ENCODE measurements at places on chromosomes 6 and 20. TPM values are rescaled to one million over a fixed set of nuclear protein-coding genes. Genes with fewer than 3 reads are reported as not detected.

DNA sequence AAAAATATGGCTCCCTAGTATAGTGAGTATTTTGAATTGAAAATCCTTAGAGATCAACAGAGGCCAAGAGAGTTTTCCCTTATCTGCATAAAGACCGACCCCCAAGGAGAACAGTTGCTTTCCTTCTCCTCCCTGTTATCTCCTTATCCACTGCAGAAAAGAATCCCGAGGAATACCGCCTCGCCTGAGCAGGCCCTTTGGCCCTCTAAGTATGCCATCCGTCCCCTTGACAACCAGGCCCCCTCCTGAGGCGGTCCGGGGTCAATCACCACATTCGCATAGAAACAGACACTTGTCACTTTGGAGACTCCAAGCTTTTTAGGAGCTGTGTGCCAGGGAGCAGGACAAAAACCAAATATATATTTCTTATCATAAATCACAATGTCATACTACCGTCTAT is 15.9 kb upstream of the GGTLC1 start:
- DNase-seq: no peak

DNA sequence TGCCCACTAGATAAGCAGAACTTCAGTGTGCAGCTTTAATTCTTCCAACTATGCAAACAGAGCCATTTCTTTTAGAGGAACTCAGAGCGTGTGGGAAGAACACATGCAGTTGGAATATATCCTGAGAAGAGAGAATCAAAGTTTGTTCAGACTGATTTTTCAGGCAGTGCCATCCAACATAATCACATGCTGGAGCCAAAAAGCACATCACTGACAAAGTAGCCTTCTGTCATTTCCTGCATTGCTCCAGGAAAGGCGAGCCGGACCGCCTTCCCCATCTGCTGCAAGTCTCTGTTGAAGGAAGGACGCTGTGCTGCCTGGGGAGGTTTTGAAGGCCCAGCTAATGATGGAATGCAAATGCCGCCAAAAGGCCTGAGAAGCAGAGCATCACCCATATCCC is 98.4 kb downstream of the DOK5 start:
- DNase-seq: no peak

DNA sequence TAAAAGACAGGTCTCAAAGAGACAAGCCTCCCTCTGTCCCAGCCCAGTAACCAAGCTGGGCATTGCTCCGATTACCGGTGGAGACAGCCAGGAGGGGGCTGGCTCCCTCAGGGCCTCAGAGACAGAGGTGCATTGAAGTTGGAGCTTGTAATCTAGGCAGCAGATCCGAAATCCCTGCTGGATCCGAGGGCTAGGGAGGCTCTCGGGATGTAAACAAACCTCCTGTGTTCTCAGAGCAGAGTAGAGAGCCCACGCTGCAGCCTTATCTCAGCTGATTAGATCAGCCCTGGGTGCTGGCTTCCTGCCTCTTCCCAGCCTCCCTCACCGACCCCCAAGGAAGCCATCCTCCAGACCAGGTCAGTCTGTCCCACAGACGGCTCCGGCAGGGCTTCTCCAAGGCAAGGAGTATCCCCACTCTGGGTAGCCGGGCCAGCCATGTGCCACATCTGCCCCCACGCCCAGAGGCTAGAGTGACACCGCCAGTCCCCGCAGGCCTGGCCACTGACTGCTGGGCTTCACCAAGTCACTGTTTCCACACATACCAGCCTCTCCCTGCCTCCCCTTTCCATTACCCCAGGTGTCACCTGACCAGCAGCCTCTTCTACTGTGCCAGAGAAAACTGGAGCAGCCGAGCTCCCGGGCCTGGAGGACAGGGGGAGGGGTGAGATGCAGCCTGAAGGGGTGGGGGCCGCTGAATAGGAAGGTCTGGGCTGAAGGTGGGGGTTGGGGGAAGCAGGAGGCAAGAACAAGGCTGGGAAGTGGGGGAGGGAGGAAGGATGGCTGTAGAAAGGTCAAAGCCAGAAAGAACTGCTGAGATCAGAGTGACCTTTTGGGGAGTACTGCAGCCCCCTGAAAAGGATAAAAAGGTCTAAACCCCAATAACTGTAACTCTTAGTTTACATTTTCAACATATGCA is 6.0 kb downstream of the SDC4 start:
- DNase-seq: no peak

DNA sequence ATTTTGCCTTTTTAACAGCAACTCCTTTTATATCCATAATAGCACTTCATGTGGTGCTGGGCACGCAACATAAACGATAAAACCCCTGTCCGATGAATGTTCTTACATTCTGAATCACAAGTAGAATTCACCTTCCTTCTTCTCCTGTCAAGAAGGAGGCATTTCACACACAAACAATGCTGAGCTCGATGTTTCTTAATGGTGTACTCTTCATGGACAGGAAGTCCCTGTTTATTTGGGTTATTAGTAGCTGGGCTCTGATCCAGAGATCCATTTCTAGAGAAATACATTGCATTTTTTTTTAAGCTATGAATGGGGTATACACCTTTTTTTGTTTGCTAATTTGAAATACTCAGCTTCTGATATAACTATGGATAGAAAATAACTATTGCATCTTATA is 82.4 kb downstream of the PPP1R3G start:
- no peak for DNase-seq

DNA sequence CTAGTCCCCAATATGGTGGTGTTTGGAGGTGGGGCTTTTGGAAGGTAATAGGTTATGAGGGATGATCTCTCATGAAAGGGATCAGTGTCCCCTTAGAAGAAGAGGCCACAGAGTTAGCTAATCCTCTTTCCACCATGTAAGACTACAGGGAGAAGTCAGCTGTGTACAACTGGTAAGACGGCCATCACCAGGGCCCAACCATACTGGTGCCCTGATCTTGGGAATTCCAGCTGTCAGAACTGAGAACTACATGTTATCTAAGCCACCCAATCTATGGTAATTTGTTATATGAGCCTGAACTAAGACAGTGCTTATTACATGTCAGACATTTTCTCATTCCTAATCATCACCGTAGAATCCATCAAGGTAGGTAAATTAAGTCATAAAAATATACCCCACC is 77.7 kb upstream of the ZNF217 start:
- DNase-seq: no peak

DNA sequence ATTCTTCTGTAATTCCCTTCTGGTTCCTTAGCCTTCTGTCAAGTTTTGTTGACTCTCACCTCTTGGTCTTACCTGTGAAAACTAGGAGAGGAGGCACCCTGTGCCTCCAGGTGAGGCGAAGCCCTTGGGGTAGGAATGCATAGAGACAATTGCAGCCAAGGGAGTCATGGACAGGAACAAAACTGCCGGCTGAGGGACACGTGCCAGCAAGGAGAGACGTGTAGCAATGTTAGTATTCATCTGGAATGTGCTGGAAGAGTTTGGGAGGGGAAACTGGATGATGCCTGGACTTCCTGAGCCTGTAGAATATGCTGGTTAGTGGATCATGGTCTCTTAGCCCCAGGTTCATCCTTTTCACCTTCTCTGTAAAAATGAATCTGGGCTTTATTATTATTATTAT is 3.9 kb upstream of the TIAM2 start:
- no peak for DNase-seq

- no peak for DNase-seq
These were observed 89.9 kb downstream of the PDE7B start for GRCh38 chr6:135941275-135942025.

GRCh38 chr6:30234356-30234755 is 21.1 kb upstream of the TRIM26 start:
- DNase-seq: no peak

GRCh38 chr6:157445277-157446009 is 64.5 kb downstream of the ZDHHC14 start:
- DNase-seq: no peak

- DNase-seq: no peak
These were observed 19.6 kb downstream of the MARCKS start for GRCh38 chr6:113876695-113877094.

Gene TAPBP
- 274 TPM for total RNA-seq

Gene ARFGEF3
- total RNA-seq: 0.55 TPM

Gene TMEM200A
- total RNA-seq: 1.3 TPM

Gene CST2
- not detected for total RNA-seq
